Lower lobe of right lung (tissue), 2 donors: ENCODE measurements at places on chromosomes 1 and 21. TPM values are rescaled to one million over a fixed set of nuclear protein-coding genes. Genes with fewer than 3 reads are reported as not detected.

Gene MYCL
- 3.9 TPM for total RNA-seq

Gene SETSIP
- not detected for total RNA-seq

Gene ERG
- total RNA-seq, result 38.0 TPM

Gene GPATCH2
- 12.4 TPM for total RNA-seq

Gene HSD3B2
- not detected for total RNA-seq

Gene MMP23B
- 27.2 TPM for total RNA-seq

- no peak for DNase-seq
- H3K36me3 ChIP-seq, result no peaks in the 10 kb centered on the region
- H3K27ac ChIP-seq, result no peak overlapping the region
- no peak overlapping the region for H3K4me3 ChIP-seq
- no peaks in the 10 kb centered on the region for H3K27me3 ChIP-seq
Observed at GRCh38 chr1:174359454-174359805, 88.3 kb upstream of the GPR52 start.

DNA sequence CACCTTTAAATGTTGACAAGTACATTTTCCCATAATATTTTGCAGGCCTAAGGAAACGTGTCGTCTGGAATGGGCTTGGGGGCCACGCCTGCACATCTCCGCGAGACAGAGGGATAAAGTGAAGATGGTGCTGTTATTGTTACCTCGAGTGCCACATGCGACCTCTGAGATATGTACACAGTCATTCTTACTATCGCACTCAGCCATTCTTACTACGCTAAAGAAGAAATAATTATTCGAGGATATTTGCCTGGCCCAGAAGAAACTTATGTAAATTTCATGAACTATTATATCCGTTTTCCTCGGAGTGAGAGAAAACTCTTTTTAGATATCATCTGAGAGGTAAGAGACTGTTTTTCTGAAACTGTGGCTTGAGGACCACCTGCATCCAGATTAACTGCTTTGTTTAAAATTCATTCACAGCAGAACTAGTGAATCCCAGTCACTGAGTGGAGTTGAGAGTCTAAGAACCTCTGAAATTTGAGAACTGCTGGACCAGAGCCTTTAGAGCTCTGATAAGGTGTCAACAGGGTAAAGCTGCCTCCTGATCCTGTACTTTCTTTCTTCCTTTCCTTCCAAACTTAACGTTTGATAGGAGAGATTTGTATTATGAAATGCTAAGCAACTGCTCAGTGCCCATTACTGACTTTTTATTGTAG is 811 bp downstream of the EXO1 start:
- no peak for DNase-seq
- peaks cover 10% of the 10 kb centered on the region for H3K4me1 ChIP-seq
- H3K27ac ChIP-seq, result no peak overlapping the region
- no peaks in the 10 kb centered on the region for H3K27me3 ChIP-seq

DNA sequence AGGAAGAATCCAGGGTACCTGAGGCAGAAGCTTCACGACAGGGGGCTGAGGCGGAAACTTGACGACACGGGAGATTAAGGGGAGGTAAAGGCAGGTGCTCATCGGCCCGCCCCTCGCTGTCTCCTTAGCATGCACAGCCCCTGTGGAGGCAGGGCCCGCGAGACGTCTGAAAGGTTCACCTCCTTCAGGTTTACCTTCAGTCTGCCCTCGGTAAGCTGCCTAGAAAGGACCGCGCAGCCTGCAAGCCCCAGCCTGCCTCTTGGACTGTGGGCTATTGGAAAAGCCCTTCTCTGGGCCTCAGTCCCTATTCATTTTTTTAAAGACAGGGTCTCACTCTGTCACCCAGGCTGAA is 28.5 kb downstream of the KNCN start:
- no peak overlapping the region for H3K4me3 ChIP-seq
- DNase-seq, result peak; percentile 43
- H3K36me3 ChIP-seq, result no peaks in the 10 kb centered on the region
- peaks cover 19% of the 10 kb centered on the region for H3K4me1 ChIP-seq
- H3K27me3 ChIP-seq, result peaks cover 29% of the 10 kb centered on the region
- no peak overlapping the region for H3K27ac ChIP-seq

GRCh38 chr1:87115891-87116290 is 201.5 kb downstream of the HS2ST1 start:
- DNase-seq, result no peak
- H3K36me3 ChIP-seq, result no peaks in the 10 kb centered on the region
- peaks cover 9% of the 10 kb centered on the region for H3K4me1 ChIP-seq
- H3K27ac ChIP-seq, result no peak overlapping the region

- H3K27me3 ChIP-seq, result no peaks in the 10 kb centered on the region
- DNase-seq, result no peak
- H3K4me3 ChIP-seq, result no peak overlapping the region
- no peaks in the 10 kb centered on the region for H3K36me3 ChIP-seq
- H3K4me1 ChIP-seq, result peaks cover 63% of the 10 kb centered on the region
Observed at GRCh38 chr1:24387636-24388175, 25.9 kb downstream of the STPG1 start.

DNA sequence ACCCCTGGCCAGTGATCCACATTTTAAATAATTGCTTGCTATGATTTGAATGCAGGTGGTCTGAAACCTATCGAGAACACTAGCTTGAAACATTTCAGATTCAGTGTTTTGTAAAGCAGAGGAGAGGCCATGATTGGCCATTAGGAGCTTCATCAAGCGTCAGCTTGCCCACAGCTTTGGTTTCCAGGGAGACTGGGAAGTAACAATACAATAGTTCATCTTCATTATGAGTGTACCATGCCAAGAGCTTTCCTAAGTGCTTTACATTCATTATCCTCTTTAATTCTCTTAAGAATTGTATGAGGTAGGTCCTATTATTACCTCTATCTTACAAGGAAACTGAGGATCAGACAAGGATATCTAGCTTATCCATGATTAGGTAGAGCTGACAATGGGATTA is 27.7 kb upstream of the ATP5PO start:
- peaks cover 11% of the 10 kb centered on the region for H3K4me1 ChIP-seq
- H3K27me3 ChIP-seq, result no peaks in the 10 kb centered on the region
- no peak overlapping the region for H3K4me3 ChIP-seq
- H3K36me3 ChIP-seq, result no peaks in the 10 kb centered on the region
- DNase-seq, result no peak

- no peak for DNase-seq
- peaks cover 35% of the 10 kb centered on the region for H3K4me1 ChIP-seq
- no peaks in the 10 kb centered on the region for H3K27me3 ChIP-seq
- no peak overlapping the region for H3K4me3 ChIP-seq
- H3K36me3 ChIP-seq, result no peaks in the 10 kb centered on the region
Observed at GRCh38 chr1:230191079-230191804, 124.2 kb downstream of the GALNT2 start.

GRCh38 chr1:173337126-173337525 is 130.0 kb upstream of the TNFSF4 start:
- no peak overlapping the region for H3K27ac ChIP-seq
- DNase-seq, result no peak
- no peak overlapping the region for H3K4me3 ChIP-seq
- H3K4me1 ChIP-seq, result no peaks in the 10 kb centered on the region
- H3K27me3 ChIP-seq, result no peaks in the 10 kb centered on the region
- no peaks in the 10 kb centered on the region for H3K36me3 ChIP-seq

DNA sequence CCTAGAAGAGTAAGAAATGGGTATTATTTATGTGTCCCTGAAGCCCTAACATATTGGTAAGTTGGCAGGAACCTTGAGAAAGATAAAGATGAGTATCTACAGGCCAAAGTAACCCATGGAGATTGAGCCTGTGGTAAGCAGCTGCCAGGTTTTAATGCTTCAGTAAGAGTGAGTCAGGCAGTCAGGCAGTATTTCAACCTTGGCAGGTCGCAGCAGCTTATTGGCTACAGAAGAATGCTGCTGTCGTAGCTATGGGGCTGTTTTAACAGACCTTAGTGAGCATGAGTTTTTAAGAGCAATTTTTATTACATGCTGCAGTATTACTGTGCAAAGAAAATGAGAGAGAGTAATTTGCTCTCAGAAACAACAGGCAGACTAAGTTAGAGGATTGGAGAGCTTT is 10.3 kb upstream of the SLC30A10 start:
- peaks cover 5% of the 10 kb centered on the region for H3K27me3 ChIP-seq
- H3K27ac ChIP-seq, result no peak overlapping the region
- no peaks in the 10 kb centered on the region for H3K4me1 ChIP-seq
- no peaks in the 10 kb centered on the region for H3K36me3 ChIP-seq
- no peak overlapping the region for H3K4me3 ChIP-seq
- DNase-seq, result no peak

DNA sequence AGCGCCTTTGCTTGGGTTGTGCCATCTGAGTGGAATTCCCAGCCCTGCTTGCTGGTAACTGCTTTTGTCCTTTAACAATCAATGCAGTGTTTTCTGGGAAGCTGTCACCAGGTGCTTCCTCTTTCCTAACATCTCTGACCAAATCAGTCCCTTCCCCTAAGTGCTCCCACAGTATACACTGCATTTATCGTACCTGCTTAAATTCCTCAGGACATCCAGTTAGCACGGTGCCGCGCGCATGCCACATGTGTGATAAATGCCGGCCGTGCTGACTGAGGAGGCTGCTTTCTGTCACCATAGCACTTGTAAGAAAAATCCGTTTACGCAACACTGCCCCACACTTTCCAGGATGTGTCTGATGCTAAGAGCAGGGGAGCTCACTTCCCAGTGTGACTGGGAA is 115.4 kb downstream of the BCAR3 start:
- no peak for DNase-seq
- no peak overlapping the region for H3K4me3 ChIP-seq
- H3K4me1 ChIP-seq, result peaks cover 14% of the 10 kb centered on the region
- H3K27me3 ChIP-seq, result no peaks in the 10 kb centered on the region

- peaks cover 30% of the 10 kb centered on the region for H3K36me3 ChIP-seq
- no peaks in the 10 kb centered on the region for H3K27me3 ChIP-seq
- no peak overlapping the region for H3K27ac ChIP-seq
Observed at GRCh38 chr1:167995038-167995437, 58.2 kb upstream of the MPC2 start.

GRCh38 chr1:243216741-243217140 is 38.3 kb downstream of the CEP170 start:
- peaks cover 4% of the 10 kb centered on the region for H3K4me1 ChIP-seq
- DNase-seq, result no peak
